ENCODE measurements at places on chromosomes 12 and 14.

DNA sequence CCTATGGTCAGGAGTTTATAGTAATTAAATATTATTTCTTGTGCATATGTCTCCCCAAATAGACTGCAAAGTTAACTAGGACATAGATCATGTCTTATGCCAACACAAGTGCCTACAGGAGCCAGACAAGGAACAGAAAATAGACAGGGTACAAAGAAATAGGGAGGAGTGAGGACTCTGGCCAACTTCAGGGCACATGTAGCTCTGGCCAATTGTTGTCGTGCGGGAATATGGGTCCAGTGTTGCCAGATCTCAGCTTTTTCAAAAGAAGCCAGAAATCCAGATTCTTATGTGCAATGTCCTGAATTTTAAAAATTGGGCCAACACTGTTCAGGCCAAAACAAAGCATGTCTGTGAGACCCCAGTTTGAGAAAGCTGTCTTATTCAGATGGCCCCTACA is 68.7 kb downstream of the RFX4 start:
- no peak for DNase-seq

DNA sequence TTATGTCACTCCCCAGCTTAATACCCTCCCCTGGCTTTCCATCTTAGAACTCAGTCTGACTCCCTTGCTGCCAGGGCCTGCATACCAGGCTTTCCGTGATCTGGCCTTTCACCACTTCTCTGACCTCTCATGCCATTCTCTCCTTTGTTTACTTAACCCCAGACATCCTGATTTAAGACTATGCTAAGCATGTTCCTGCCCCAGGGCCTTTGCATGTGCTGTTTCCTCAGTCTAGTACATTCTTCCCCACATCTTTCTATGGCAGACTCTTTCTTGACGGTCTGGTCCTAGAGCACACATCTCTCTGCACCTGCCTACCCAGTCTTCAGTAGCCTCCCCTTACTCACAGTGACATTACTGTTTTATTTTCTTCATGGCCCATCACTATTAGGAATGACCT is 42.2 kb downstream of the PLXNC1 start:
- no peak for DNase-seq

DNA sequence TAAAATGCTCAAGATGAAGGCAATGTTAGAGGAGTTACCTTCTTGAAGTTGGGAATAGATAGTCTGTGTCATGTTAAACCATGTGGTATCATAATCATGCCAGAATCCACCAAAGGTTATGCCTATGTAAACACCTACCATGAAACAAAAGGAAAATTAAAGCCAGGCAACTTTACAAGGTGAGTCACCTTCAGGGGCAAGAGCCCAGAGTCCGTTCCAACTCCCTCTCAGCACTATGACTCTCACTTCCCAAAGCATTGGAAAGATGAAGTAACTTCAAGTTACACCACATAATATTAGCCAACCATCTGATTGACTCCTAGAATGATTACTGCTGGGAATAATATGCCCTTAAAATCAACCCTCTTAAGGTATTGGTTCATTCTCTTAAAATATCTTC is 38.5 kb downstream of the CATSPERB start:
- DNase-seq = no peak

DNA sequence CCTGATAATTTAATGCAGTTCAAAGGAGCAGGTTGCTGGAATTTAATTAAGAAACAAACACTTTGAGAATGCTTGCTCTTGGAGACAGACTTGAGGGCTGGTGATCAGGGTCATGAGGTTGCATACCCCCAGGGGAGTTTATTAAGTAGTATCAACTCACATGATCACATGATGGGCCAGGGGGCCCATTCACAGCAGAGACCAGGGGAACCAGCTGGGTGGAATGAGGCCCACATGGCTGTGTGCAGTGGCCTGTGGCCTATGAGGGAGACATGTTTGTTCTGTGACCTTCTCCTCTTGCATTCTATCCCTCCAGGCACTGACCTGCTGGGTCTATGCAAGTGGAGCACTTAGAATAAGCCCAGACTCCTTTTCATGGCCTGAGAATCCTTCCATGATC is 266.6 kb upstream of the PWP1 start:
- no peak for DNase-seq

DNA sequence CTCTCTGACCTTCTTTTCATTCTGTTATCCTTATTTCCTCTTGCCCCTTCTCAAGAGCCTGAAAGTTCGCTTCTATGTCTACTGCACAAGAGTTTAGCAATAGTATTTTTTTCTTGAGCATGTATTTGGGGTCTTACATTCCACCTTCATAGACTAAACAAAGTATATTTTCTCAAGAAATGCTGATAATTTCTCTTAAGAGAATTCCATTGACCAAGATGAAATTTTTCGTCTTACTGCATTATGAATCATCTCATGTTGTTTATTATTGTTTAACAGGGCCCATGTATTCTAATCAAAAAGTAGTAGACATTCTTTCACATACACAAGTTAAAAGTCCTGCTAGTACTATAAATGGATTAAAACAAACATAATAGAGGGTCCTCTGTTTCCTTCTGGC is 219.3 kb downstream of the C12orf50 start:
- DNase-seq = no peak
